Germinal center (tissue), 1 donor: ENCODE measurements at places on chromosomes 3 and 15.

DNA sequence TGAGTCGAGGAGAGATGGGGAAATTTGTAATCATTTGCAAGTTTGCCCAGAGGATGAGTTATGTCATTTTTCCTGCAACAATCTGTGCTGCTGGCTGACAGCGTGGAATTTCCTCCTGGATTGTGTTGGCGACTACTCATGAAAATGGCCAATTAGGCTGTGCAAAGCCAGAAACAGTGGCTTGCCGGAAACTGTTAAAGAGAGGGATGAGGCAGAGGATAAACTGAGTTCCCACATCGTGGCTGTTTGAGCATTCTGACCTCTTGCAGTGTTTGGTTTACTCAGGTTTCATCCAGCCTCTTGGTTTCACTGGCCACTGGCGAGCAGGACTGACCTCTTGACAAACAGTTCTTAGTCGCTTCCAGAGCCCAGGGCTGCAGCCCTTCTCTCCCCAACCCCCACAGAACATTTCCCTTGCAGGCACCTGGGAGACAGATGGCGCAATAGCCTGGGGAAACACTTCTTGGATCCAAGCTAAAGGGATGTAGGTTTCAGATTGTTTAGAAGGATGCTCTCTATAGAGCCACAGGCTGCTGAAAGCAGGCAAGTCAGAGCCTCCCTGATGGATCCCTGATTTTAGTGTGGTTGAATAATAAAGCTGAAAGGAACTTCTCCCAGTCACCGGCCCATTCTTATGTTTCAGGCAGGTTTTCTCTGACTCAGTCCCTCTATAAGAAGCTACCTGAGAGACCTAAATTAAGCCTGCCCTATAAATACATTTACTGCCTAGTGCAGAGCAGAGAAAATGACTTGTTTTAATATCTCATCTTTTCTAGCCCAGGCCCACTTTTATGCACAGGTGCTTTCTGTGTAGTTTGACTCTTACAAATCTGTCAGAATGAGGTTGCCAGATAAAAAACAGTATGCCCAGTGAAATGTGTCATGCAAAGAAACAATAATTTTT is 92.8 kb upstream of the UBE2E1 start:
- DNase-seq, result no peak

GRCh38 chr3:108509263-108509662 is 1.1 kb downstream of the MYH15 start:
- no peak for DNase-seq

GRCh38 chr3:37689645-37690356 is 171.9 kb upstream of the CTDSPL start:
- DNase-seq, result no peak

- DNase-seq, result peak; percentile 12
Observed at GRCh38 chr3:23115171-23115877, 87.8 kb upstream of the UBE2E2 start.

- DNase-seq, result no peak
Observed at GRCh38 chr15:33029109-33029652, 165.3 kb downstream of the FMN1 start.

- no peak for DNase-seq
Observed at GRCh38 chr15:68492855-68493254, 60.9 kb upstream of the ITGA11 start.

- DNase-seq, result no peak
Observed at GRCh38 chr3:108410531-108410984, 99.8 kb downstream of the MYH15 start.

DNA sequence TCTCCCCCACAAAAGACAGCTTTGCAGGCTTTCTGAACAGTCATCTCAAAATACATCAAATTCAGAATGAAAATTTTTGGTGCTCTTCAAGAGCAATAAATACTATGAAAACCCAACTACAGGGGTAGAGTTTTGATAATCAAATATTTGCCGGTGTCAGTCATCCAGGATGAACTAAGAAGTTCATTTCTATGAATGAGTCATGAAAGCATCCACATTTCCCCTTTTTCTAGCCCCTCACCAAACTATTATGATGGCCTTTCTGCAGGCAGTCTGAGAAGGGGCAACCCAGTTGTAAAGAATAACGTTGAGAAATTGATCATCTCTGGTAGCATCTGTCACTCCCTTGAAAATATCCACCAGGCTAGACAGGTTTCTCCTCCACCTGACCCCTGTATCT is 3.1 kb upstream of the LPCAT4 start:
- DNase-seq, result no peak

DNA sequence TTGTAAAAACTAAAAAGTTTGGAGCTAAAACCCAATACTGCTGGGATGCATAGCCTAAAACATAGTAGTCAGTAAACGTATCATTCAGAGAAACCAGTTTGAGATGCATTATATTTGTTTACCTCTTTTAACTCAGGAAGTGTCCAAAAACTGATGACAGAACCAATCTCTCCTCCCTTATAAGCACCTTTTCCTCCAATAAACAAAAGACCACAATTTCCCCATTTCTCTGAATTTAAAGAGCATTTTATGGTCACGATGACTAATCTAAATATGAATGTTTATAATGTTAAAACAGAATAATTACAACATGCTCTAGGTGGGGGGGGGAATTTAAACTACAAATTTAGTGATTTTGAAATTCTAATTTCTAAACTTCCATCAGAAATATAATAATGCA is 58.5 kb downstream of the CEP63 start:
- no peak for DNase-seq

DNA sequence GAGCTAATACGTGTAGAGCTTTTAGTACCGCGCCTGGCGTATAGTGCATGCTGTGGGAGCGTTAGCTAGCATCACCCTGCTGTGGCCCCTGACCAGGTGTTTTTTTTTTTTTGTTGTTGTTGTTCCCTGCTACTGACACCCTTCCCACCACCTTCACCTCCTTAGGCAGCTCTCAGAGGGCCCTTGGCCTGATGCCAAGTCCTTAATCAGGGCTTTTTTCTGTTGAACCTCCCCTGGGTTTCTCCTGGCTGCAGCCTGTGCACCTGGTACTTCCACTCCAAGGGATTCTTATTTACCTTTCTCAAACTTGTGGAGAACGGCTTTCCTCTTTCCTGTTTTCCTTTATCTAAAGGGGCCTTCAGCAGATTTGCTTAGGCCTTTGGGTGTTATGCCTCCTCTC is 53.3 kb downstream of the SLC7A14 start:
- no peak for DNase-seq

DNA sequence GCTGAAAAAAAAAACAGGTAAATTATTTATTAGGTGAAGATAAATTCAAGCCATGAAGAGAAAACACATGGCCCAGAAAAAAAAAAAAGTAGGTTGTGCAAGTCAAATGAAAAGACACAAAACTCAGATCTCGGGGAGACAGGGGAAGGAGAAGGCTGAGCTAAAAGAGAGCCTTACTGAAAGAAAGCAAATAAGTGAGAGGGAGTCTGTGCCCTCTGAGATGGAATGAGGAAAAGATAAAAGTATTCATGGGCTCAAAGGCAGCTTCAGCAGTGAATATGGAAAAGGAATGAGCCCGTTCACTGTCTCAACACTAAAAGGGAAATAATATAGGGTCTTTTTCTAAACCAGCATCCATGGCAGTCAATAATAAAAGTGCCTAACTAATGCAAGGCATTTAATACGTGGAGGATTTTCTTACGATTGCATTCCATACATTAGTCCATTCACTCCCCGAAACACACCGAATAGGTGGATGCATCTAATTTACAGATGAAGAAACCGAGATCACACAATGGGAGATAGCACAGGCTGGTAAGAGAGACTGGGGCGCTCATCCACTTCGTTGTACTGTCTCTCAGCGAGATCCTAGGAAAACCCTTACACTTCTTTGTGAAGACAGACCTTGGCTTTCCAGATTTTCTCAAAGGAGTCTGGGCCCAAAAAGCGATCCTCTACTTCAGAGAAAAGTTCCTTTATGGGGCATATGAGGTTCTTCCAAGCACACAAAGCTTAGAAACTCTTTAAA is 1.1 kb downstream of the TFDP2 start:
- no peak for DNase-seq

DNA sequence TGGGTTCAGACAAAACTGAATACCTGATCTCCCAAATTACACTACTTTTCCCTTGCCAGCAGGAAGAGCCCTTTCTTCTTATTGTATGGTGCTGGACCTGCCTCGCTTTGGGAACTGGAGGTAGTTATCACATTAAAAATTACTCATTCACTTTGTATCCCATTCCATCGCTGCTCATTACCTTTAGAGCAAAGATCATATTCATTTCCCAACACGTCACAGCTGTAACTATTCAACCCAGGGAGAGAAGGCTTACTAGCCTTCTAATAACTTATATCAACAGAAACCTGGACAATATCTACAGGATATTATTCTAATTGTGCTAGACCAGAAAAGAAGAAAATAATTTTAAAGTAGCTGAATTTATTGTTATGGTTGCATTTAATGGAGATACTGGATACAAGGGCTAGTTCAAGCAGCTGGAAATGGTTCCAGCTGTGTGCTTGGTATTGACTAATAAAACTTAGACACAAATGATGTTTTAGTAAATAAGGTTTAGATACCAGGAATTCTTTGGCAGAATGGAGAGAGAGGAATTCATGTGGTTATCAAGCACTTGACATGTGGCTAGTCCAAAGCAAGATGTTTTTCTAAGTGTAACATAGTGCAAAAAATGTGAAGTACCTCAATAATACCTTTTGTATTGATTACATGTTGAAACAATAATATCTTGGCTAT is 656.3 kb downstream of the ROBO1 start:
- no peak for DNase-seq

DNA sequence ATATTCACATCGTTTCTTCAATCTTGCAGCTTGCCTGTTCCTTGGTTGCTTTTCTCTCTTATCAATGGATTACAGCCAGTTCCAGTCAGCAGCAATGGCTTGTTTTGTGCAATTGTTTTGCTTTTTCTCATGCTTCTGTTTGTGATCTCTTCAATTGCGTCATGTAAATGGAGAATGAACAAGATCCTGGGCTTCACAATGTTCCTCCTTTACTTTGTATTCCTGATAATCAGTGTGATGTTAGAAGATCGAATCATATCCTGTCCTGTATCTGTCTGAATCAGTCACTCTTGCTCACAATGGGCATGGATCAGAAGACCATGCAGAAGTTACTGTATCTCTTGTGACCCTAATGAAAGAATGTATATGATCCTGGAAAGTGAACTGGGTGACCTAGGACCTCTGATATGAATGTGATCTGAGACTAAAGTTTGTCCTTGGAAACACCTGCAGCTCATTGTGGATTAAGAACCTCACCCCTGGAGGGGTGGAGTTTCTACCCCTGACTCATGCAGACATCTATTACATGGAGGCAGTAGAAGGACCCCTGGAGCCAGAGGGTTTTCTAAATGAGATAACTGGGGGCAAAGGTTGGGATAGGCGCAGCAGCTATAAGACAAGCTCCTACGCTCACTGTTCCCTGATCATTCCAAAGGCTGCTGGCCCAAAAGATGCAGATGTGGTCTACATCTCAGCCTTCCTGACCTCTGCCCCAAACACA is 32.2 kb downstream of the SLC24A1 start:
- no peak for DNase-seq

DNA sequence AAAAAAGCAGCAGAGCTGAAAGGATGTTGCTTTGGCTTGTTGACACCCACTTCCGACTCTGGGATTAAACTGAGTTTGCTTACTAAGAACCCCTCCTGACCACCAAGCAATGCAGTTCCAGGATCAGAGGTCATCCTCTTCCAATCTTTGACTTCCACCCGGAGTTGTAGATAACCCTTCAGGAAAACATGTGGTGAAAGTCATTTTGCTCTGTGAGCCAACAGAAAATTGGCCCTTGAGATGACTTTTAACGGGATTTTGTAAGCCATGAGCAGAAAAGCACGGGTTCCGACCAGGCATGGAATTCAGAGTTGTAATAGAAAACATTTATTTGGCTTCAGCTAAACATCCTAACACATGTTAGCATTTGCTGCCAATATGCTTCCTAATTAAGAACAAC is 171.6 kb upstream of the NR2F2 start:
- DNase-seq, result no peak

DNA sequence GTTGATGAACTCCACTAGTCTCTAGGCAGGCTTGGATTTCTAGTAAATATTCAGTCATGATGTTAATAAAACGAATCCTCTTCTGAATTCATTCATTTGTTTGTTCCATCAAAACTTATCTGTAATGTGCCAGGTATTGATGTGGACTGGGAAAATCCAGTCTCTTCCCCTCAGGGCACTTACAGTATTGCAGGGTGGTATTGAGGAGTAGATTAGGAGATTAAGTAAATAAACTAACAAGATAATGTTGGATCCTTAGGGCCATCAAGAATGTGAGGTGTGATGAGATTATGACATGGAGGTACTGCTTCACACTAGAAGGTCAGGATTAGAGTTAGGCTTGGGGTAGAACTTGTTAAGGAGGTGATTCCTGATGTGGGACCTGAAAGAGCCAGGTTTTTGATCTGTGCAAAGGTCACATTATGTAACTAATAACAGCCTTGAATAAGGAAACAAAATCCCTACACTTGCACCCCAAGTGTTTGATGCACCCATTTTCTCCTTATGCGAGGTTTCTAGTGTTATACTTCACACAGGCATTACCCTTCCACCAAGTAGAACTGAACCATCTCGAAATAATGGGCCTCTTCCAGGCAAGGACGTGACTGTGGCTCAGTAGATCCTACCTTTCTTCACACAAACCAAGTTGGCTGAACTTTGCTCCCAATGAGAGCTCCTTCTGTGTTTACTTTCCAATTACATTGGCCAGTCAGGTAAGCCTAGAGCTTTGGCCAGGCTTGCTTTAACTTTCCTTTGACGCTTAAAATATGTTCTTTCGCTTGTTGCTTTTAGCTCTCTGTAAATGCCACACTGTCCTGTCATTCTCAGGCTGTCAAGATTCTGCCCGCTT is 16.7 kb downstream of the MCTP2 start:
- DNase-seq, result no peak

GRCh38 chr15:101410612-101411011 is 78.9 kb downstream of the PCSK6 start:
- no peak for DNase-seq

GRCh38 chr3:120151791-120152190 is 57.5 kb upstream of the GSK3B start:
- no peak for DNase-seq

DNA sequence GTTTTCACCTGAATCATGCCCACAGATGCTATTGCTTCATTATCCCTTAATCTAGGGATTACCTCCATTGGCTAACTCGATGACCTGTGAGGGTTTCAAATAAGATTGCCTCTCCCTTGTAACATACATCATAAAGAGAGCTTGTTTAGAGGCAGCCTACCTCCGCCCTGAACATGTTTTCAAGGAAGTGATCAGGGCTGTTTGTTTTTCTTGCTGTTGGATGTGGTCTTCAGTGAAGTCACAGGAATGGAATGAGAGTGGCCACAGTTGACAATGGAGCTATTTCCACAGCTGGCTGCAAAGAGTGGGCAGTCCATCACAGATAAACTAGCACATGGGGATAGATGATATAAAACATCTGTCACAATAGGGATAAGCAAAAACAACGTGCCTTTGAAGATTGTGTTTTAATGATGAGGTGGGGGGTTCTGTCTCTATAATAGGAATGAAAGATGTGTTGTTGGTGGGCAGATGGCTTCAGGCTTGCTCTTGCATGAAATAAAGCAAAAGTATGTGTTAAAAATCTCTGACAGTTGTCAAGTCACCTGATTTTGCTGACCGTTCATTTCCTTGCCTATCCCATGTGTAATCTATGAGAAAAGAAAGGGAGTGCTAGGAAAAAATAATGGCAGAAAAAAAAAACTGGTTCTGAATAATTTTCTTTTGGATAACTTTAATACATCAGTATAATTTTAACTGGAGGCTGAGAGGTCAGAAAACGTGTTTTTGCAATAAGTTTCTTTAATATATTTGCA is 642.3 kb downstream of the RBMS3 start:
- DNase-seq, result no peak
